Activated T-cell treated with anti-CD3 and anti-CD28 coated beads, Interleukin-2, amount 50 U/mL, for 24 hours (primary cell): ENCODE measurements at places on chromosomes 13 and 19.
A peak's percentile ranks its signal among the peaks of the same experiment; 100 is the strongest.

- H3K27ac ChIP-seq: no peak overlapping the region
- no peaks in the 10 kb centered on the region for H3K36me3 ChIP-seq
- H3K27me3 ChIP-seq: no peaks in the 10 kb centered on the region
Measured at GRCh38 chr13:41418731-41419130, 38.6 kb upstream of the RGCC start.

DNA sequence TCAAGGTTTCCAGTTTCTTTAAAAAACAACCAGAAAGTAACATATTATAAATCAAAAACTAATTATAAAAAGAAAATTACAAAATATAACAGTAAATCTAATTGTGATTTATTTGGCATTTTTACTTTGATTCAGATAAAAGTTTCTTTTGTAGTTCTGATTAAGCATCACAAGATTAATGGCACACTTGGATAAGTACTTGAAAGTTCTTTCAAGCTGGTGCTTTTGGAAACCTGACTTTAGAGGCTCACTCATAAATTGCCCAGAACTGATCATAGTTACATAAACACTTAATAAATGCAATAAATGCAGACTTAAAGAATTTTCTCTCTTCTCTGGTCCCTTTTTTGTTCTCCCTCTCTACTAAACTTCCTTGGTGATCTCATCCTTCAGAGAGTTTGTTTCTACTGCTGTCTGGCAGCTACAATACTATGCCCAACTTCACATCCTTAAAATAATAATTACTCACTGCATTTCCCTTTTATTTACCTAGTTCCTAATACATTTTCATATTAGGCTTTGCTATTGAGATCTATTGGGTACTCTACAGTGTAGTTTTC lies 1417.0 kb downstream of the EFNB2 start:
- peaks cover 5% of the 10 kb centered on the region for H3K27me3 ChIP-seq
- no peak overlapping the region for H3K4me3 ChIP-seq
- no peak overlapping the region for H3K27ac ChIP-seq
- no peak for DNase-seq
- H3K4me1 ChIP-seq: no peaks in the 10 kb centered on the region

- peaks cover 16% of the 10 kb centered on the region for H3K4me1 ChIP-seq
- H3K27ac ChIP-seq: no peak overlapping the region
Measured at GRCh38 chr13:110925023-110925612, 10.2 kb upstream of the ANKRD10 start.

DNA sequence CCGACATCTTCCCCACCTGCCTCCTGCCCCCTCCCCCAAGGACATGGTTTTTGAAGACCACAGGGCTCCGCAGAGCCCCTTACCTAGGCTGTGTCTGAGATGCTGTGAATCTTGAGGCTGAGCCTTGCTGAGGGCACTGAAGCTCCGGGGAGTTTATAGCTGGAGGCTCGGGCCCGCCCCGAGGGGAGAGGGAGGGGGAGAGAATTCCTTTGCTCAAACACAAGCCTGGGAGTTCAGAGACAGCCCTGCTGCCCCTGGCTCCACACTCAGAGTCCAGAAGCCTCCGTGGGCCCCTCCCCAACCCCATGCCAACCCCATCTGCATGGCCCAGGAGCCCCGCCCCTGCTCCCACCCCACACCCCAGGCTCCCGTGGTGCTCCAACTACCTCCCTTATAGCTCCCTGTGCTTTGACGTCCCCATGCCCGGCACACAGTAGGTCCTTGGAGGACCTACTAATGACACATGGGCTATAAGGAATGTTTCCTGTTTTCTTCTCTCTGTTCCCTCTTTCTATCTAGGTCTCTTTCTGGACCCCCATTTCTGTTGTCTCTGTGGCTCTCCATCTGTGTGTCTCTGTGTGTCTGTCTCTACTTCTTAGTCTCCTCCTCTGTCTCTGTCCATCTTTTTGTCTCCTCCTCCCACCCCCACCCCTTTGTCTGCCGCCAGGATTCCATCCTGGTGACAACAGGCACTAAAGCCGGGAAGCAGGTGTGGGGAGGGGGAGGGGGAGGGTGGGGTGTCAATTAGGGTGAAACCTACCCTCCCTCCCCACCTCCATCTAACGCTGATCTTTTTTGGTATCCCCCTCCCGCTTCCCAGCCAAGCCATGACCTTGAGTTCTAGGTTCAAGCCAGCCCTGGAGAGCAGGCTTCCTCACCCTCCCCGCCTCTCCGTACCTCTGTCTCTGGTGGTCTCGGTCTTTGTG lies at the start of gene TNNT1:
TSS of gene TNNT1 (minus strand) at position 129 of the 926 bp plus-strand sequence. CDS start 2,049 bp downstream, outside the sequence.
- peaks cover 42% of the 10 kb centered on the region for H3K27me3 ChIP-seq
- no peak within 1 kb of the TSS for H3K4me3 ChIP-seq
- H3K36me3 ChIP-seq: no peaks in the 10 kb centered on the region

- no peaks in the 10 kb centered on the region for H3K27me3 ChIP-seq
- no peak overlapping the region for H3K27ac ChIP-seq
- H3K4me1 ChIP-seq: peaks cover 15% of the 10 kb centered on the region
- H3K36me3 ChIP-seq: peaks cover 16% of the 10 kb centered on the region
Measured at GRCh38 chr13:97341135-97341534, 92.8 kb upstream of the RAP2A start.

GRCh38 chr13:109162248-109163036 lies 533.0 kb downstream of the MYO16 start:
- peaks cover 28% of the 10 kb centered on the region for H3K27me3 ChIP-seq
- peak overlapping the region; percentile 39 for H3K27ac ChIP-seq
- no peak for DNase-seq

GRCh38 chr19:14055396-14055795 lies 6.5 kb downstream of the PALM3 start:
- peaks cover 26% of the 10 kb centered on the region for H3K27me3 ChIP-seq
- H3K27ac ChIP-seq: no peak overlapping the region
- H3K4me3 ChIP-seq: no peak overlapping the region
- DNase-seq: no peak

- H3K36me3 ChIP-seq: no peaks in the 10 kb centered on the region
- H3K4me1 ChIP-seq: peaks cover 4% of the 10 kb centered on the region
- H3K27me3 ChIP-seq: no peaks in the 10 kb centered on the region
- no peak overlapping the region for H3K27ac ChIP-seq
Measured at GRCh38 chr19:6048793-6049405, 61.4 kb downstream of the RFX2 start.

DNA sequence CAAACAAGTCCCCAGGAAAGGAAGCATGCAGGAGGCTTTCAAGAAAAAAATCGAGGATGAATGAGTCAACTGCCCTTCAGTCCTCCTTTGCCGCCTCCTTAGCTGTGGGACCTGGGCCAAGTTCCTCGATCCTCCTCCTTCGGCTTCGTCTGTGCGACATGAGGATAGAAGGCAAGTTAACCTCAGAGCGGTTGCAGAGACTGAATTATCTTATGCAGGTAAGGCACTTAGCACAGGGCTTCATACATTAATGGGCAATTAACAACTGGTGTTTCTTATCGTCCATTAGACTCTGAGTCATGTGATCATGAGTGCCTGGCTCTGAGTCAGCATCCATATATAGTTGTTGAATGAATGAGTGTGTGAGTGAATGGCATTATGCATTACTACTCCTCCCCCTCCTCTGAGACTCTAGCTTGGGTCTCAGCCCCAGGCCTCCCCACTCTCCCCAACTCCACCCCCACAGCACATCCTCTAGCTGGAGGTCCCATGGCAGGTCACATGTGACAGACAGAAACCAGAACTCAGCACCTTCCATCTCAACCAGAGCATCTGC lies 1.6 kb upstream of the TTC9B start:
- no peaks in the 10 kb centered on the region for H3K36me3 ChIP-seq
- H3K27me3 ChIP-seq: peaks cover 80% of the 10 kb centered on the region
- no peak for DNase-seq

DNA sequence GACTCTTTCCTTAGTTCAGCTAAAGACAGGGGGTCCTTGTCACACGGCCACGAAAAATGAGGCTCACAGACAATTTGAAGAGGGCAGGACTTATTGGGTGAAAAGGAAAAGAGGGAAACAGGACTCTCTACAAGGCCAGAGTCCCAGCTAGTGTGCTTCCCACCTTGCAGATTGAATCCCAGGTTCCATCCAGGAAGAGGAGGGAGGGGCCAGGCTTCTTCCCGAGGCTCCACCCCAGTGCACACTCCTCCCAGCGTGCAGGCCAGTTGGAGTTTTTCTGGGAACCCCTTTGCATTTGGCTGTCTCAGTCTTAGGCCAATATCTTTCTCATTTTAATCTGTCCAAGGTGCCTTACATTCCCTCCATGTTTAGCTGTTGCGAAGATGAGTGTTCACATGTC lies 106.8 kb downstream of the DNAJC3 start:
- H3K4me3 ChIP-seq: no peak overlapping the region
- H3K4me1 ChIP-seq: no peaks in the 10 kb centered on the region
- no peak for DNase-seq
- H3K27ac ChIP-seq: no peak overlapping the region
- H3K36me3 ChIP-seq: peaks cover 37% of the 10 kb centered on the region
- H3K27me3 ChIP-seq: no peaks in the 10 kb centered on the region

GRCh38 chr13:26117620-26118019 lies 65.8 kb upstream of the SHISA2 start:
- H3K27ac ChIP-seq: no peak overlapping the region
- no peaks in the 10 kb centered on the region for H3K36me3 ChIP-seq
- DNase-seq: no peak
- H3K27me3 ChIP-seq: peaks cover 15% of the 10 kb centered on the region

GRCh38 chr19:51342631-51343569 lies 961 bp upstream of the VSIG10L start:
- peaks cover 33% of the 10 kb centered on the region for H3K36me3 ChIP-seq
- no peak for DNase-seq
- H3K4me1 ChIP-seq: peaks cover 16% of the 10 kb centered on the region
- peaks cover 3% of the 10 kb centered on the region for H3K27me3 ChIP-seq
- H3K4me3 ChIP-seq: no peak overlapping the region

- H3K27ac ChIP-seq: no peak overlapping the region
- DNase-seq: no peak
- H3K4me3 ChIP-seq: no peak overlapping the region
- H3K27me3 ChIP-seq: no peaks in the 10 kb centered on the region
Measured at GRCh38 chr19:16605553-16605994, 22.4 kb downstream of the MED26 start.

DNA sequence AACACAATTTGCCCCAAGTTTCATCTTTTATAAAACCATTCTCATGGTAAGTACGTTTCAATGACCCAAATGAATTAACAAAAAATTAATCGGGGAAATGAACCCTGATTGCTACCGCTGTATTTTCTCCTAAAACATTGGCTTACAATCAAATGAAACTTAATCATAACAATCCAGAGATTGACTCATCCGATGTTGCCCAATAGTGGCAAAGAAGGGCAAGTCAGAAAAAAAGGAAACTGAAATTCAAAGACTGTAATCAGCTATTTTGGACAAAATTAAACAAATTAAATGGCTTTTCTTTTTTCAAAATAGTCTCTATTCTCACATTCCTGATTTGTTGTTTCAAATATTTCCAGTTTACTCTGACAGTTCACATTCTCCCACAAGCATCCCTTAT lies 3.9 kb upstream of the ACOD1 start:
- no peaks in the 10 kb centered on the region for H3K4me1 ChIP-seq
- H3K36me3 ChIP-seq: no peaks in the 10 kb centered on the region
- no peak for DNase-seq

GRCh38 chr13:19772306-19772705 lies 10.4 kb downstream of the PSPC1 start:
- H3K27ac ChIP-seq: peak overlapping the region; percentile 16
- no peak for DNase-seq
- peaks cover 78% of the 10 kb centered on the region for H3K36me3 ChIP-seq

DNA sequence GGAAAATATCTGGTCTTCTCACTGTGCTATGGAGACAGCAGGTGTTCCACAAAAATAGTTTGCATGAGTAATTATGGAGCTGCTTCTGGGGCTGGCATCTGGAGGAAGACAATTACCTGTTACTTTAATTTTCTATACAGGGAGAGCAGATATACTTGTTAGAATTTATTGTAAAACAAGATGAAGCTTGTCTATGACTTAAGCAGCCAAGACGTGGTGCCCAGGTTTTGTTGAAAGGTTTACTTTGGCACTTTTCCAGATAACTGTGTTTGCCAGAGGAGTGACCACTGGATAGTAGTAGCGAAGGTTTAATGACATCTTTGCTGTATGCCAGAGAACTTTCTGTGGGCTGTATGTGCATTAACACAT lies 134.5 kb upstream of the KL start:
- no peak overlapping the region for H3K4me3 ChIP-seq

DNA sequence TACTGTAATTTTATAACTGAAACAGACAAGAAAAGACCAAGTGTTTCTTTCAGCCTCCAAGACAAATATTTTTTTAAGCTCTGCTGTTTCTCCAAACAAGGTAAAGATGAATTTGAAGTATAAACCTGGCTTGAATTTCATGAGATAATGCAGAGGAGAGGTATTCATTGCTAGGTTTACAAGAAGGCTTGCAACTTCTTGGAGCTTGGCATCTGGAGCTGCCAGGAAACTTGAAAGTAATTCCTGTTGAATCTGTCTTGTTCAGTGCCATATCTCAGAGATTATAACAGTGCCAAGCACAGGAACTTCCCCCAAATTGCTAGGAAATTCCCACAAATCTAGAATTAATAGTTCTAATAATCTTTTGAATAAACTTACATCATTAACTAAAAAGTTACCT lies 70.9 kb downstream of the CDK8 start:
- no peak overlapping the region for H3K27ac ChIP-seq
- peaks cover 64% of the 10 kb centered on the region for H3K4me1 ChIP-seq
- DNase-seq: no peak
- H3K36me3 ChIP-seq: peaks cover 2% of the 10 kb centered on the region

DNA sequence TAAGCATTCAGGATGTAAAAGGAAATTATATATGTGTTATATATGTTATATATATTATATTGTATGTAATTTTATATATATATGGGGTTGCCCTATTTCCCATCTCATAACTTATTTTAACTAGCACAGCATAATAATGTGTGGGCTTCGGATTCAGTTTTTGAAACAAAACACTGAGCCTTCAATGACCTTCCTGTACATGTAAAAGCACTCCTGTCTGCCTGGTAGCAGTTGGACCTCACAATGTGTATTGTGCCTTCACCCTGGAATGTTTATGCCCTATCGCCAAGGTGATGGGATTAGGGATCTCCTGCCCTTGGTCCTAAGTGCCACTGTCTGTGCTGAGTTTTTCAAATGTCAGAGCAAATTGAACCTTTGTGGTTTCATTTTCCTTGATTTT lies 968.8 kb downstream of the TUBA3C start:
- no peaks in the 10 kb centered on the region for H3K36me3 ChIP-seq
- H3K4me3 ChIP-seq: no peak overlapping the region
- H3K27me3 ChIP-seq: no peaks in the 10 kb centered on the region
- H3K4me1 ChIP-seq: no peaks in the 10 kb centered on the region
- no peak for DNase-seq
- no peak overlapping the region for H3K27ac ChIP-seq
